HT1080 (cell line): ENCODE measurements at places on chromosomes 16 and 17. TPM values are rescaled to one million over a fixed set of nuclear protein-coding genes. Genes with fewer than 3 reads are reported as not detected.

PRR15L gene
- total RNA-seq, result not detected in 2 replicates

HBQ1 gene
- total RNA-seq, result 2.0 and 3.6 TPM in 2 replicates

GNG13 gene
- total RNA-seq, result not detected in 2 replicates

ZDHHC1 gene
- total RNA-seq, result 2.6 and 4.1 TPM in 2 replicates

DRC7 gene
- total RNA-seq, result not detected in 2 replicates

FAM222B gene
- total RNA-seq, result 4.4 and 11.9 TPM in 2 replicates

- DNase-seq, result no peak
These were observed 24.3 kb downstream of the GP2 start for GRCh38 chr16:20303012-20303411.

- DNase-seq, result peak; percentile 34
These were observed 46.7 kb downstream of the WNT3 start for GRCh38 chr17:46771561-46772474.

- DNase-seq, result peak; percentile 40
These were observed at the start of gene TMEM100 for GRCh38 chr17:55722742-55723487. Gene TMEM100, minus strand, starts transcription at chr17:55722864. Its CDS starts 1,794 bp downstream, at chr17:55721070.

GRCh38 chr16:55126456-55126855 lies 195.8 kb downstream of the IRX5 start:
- DNase-seq, result no peak

- peak; percentile 22 for DNase-seq
These were observed 6.3 kb upstream of the XPO6 start for GRCh38 chr16:28218109-28218508.

GRCh38 chr17:48753794-48754499 lies 25.4 kb upstream of the HOXB13 start:
- DNase-seq, result peak; percentile 58

DNA sequence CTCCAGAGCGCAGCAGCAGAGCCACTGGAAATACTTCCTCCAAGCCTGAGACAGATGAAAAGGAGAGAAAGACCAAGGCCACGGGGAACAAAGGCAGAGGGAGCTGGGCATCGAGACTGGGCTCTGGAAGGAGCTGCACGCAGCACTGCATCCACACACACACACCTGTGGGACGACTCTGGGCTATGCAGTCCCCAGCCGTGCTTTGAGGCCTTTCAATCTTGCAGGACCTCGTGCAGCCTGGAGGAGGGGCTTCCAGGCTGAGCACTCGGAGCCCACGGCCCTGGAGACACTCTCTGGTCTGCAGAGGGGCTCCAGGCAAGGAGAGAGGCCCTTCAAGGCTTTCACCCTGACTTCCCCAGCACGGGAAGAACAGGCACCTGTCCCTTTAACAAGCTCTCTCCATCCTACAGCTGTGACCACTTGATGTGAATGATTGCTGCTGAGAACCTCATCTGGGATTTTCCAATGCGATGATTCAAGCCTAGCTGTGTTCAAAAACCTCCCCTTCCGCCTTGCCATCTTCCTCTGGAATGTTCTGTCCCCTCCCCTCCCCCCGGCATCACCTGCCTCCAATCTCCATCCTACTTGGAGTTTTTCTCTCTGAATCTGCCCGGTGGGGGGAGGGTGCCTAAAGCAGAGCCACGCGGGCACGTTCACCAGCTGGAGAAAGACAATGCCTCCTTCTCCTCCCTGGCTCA lies 37.5 kb downstream of the RBFOX3 start:
- no peak for DNase-seq

DNA sequence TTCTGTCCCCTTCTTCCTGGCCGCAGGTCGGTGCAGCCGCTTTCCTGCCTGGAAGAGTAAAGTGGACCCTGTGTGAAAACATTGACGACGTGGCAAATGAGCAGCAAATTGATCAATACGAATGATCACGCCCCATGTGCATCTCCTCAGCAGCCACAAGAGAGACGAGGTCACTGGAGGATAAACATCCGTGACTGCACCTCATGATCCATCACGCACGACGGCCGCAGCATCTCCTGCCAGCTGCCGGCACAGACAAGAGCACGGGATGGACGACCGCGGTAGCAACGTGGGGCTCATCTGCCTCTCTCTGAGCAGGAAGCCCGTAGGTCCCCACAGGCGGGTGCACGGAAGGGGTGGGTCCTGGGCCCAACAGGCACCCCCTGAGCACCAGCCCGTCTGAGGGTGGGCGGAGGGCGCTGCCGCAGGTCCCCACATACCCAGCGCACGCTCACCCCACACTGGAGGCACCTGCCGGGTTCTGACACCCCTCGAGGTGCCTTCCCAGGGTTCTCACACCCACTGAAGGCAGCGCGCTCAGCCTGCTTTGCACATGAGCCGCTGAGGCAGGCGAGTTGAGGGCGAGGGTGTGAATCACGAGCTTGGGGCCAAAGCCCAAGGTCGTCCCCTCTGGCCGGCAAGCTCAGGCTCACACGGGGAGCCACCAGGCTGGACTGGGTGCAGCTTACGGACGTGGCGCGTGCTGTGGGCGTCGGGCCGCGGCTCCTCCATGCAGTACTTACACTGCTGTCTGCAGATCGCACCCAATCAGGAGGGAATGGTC lies 12.3 kb upstream of the CDH15 start:
- no peak for DNase-seq

DNA sequence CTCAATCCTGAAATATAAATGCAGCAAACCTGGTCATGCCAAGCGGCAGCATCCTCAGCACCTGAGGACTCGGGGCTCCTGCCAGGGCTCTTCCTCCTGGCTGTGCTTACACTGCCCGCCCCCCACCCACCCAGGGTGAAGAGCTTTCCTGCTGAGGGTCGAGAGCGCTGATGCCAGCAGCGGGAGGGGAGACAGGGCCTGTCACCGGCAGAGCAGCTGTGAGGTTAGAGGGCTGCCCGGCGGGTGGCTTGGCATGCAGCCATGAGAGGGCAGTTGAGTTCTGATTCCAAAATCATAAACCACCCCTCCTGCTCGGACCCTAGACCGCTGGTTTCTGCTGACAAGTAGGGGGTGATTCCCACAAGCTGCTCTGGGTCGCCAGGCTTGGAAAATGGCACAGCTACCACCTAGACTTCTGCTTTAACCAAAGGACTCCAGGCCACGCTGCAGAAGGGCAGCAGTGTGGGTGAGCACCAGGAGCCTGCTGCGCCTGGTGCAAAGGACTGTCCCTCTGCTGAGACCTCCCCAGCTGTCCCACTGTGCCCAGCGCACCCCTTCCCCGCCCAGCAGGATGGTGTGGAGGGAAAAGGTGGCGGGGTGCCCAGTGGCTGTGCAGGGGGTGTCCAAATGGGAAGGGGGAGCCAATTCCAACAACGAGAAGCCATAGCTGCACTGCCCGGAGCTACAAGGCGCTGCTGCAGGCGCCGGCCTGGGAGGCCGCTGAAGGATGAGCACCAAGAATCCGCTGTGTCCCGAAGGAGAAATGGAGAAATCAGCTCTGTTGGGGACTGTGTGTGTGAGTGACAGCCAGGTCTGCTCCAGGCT lies 26.6 kb downstream of the MXRA7 start:
- no peak for DNase-seq

DNA sequence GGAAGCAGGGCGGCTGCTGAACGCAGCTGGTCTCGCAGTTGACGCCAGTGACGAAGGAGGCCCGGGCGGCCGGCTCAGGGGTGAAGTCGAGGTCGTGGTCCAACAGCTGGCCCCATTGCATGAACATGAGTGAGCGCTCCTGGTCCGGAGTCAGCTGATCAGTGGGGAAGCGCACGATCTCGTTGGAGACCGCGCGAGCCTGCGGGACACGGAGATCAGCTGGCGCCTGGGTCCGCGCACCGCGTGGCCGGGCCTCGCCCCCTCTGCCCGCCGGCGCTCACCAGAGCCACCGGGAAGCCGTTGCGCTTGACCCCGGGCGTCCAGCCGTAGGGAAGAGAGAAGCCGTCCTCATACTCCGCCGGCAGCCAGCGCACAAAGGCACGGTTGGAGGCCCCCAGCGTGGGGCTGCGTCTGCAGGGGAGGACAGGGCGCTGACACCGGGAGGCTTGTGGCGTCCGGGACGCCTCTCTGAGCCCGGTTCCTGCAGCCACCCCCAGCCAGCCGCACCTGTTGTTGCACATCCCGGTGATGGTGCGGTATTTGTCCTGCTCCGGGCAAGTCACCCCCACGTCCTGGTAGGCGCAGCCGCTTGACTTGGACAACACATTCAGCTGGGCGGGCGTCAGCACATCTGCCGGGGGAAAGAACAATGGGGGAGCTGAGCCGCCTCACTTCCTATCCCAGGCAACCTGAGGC lies 1.6 kb downstream of the MPO start:
- no peak for DNase-seq

DNA sequence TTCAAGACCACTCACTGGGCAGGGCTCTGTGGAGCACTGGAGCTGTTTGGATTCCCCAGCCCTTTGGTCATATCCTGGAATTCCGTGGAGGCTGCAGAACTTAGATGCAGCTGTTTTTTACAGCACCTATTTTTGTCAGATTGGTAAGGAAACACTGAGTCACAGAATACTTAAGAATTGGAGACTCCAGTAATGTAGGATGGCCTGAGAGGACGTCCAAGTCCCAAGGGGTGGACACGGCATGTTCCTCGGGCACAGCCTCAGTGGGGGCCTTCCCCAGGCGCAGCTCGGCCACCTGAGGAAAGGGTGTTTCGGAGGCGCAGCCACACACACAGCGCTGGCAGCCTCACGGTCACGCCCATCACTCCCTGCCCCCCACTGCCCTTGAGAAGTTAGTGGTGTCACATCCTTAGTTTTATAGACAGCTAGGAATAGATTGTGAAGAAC lies 14.8 kb downstream of the PLD6 start:
- peak; percentile 88 for DNase-seq

GRCh38 chr17:6231886-6232731 lies 161.9 kb downstream of the WSCD1 start:
- DNase-seq, result peak; percentile 70

GRCh38 chr16:89600427-89600826 lies 13.0 kb upstream of the DPEP1 start:
- no peak for DNase-seq

DNA sequence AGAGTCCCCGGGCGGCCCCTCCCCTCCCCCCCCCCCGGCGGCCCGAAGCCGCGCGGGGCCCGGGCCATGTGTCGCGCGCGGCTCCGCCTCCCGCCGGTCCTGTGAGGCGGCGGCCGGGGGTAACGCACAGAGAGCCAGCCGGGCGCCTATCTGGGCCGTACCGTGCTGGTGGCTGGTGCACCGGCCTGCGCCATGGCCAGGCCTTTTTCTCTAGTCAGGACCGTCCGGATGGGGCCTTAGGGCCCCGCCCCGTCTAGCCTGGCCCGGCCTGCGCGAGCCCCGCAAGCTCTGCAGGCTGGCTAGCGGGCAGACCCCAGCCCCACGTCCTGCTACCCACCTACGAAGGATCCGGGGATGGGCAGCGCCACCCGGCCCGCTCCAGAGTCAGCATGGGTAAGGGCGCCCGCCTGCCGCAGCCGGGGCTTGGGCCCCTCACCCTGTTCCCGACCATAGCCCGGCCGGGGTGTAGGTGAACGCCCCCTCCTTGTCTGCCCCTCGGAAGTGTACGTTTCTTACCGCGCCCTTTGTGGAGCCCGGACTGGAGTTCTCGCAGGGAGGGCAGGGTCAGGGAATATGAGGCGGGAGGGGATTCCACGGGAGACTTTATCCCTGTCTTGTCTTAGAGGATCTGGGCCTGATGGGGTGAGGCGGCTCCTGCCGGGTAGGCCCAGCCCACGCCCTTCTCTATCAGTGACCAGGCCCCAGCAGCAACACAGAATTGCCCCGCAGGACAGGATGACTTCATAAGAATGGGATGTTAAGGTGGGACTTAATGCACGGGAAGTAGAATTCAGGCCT lies at the start of gene CENPT:
TSS of gene CENPT (minus strand) at position 630 of the 798 bp plus-strand sequence. CDS start 13,834 bp downstream, outside the sequence.
- DNase-seq, result peak; percentile 50

- no peak for DNase-seq
These were observed 50.7 kb upstream of the ARHGAP44 start for GRCh38 chr17:12738624-12739023.

DNA sequence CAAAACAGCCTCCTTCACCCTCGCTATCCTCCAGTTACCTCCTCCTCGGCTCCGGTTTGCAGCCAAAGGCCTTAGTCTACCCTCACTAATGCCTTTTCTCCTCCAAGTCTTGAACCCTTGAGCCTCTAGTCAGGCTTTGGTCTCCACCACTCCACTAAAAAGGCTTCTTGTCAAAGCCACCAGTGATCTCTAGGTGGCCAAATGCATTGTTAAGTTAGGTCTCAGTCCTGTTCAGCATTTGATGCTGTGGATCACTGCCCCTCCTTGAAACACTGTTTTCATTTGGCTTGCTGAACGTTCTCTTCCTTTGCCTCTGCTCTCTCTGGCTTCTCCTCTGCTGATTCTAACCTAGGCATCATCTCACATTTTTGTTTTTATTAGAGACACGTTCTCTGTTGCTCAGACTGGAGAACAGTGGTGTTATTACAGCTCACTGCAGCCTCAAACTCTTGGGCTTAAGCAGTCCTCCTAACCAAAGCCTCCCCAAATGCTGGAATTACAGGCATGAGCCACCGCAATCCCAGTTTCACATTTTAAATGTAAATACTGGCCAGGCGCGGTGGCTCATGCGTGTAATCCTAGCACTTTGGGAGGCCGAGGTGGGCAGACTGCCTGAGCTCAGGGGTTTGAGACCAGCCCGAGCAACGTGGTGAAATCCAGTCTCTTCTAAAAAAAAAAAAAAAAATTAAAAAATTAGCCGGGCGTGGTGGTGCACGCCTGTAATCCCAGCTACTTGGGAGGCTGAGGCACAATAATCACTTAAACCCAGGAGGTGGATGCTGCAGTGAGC lies 1.1 kb downstream of the SGF29 start:
- DNase-seq, result no peak

- DNase-seq, result peak; percentile 73
These were observed 31.1 kb upstream of the CPNE2 start for GRCh38 chr16:57061084-57061905.

DNA sequence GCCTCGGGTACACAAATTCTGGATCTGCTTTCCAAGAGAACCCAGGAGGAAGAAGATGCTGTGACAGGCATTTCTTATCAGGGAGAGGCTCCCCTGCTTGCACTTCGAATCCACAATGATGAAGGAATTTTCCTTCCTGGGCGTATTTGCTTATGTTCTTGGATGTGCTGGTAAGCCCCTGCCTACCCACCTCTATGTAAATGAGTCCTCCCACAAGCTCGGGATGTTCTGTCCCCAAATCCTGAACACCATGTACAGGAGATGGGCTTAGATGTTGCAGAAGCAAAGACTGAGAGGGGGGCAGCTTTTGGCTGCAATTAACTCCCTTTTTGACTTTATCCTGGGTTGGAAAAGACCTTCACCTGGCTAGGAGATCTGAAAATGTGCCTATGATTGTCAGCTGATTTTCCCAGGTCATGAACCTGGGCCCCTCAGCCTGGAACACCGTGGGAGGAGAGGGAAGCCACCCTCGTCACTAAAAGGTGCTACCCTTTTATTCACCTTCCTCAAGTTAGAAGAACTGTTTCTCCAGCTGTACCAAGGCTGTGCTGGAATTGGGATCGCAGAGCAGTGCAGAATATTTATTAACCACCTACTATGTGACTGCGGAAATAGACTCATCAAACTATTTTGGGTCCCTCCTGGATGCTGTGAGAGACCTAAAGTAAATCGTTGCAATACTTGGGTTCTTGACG lies 150.1 kb downstream of the RBFOX1 start:
- DNase-seq, result no peak

- no peak for DNase-seq
These were observed 19.6 kb upstream of the MFSD6L start for GRCh38 chr17:8818654-8819330.

DNA sequence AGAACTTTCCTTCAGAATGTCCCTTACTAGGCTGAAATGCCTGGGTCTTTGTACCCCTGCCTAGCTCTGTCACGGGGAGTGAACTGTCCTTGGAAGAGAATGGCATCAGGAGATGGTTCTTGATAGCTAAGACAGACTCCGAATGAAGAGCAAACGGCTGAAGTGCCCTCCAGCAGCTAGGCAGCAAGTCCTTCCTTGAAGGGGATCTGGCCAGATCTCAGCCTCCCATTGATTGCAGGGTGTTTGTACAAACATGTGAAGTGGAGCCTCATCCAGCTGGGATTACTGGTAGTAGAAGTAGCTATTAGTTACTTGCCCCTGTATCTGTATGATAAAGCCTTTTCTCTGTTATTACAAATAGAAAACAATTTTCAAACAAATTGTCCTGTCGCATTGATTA lies 30.9 kb downstream of the LRRC36 start:
- no peak for DNase-seq
